NCI-H1417 treated with DMSO at 0.1 percent for 48 hours (cell line): ENCODE measurements at places on chromosomes 11 and 22.

DNA sequence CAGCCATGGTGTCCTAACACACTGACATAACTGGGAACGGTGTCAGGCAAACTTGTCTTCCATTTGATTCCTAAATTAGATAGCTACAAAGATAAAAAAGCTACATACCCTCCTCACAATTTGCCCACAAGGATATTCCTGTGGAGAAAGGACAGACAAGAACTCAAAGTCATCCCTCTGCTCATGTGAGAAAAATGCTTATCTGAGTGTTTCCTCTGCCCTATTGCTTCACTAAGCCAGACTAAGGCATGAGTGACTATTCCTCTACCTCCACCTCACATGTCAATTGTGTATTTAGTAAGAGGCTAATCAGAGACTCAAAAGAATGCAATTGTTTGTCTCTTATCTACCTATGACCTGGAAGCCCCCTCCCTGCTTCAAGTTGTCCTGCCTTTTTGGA, 247.7 kb downstream of the DDX10 start:
- DNase-seq = no peak

- DNase-seq = no peak
Measured at GRCh38 chr22:44396727-44397722, 84.3 kb upstream of the SHISAL1 start.

DNA sequence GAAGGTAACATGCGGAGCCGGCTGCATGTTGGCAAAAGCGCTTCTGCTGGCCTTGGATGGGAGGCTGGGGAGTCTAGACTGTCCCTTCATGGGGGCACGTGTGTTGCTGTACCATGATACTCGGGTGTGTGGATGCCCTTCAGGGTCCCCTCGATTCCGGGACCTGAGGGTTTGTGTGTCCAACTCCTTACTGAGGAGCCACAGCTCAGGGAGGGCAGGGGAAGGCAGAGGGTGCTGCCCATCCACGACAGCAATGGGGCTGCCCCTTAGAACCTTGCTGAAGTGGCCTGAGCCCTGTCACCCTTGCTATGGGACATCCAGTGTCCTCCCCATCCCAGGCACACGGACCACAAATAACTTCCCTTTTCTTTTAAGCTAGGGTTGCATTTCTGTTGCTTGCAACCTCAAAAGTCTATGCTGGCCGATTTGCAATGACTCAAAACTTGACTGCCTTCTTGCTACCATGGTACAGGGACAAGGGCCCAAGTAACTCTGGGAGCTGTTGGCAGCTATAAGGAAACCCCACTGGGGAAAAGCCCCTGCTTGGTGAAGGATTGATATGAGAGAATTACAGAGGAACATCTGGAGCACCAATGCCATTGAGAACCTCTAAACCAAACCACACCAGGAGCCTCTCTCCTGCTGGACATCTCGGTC, 43.8 kb downstream of the RTL6 start:
- no peak for DNase-seq

DNA sequence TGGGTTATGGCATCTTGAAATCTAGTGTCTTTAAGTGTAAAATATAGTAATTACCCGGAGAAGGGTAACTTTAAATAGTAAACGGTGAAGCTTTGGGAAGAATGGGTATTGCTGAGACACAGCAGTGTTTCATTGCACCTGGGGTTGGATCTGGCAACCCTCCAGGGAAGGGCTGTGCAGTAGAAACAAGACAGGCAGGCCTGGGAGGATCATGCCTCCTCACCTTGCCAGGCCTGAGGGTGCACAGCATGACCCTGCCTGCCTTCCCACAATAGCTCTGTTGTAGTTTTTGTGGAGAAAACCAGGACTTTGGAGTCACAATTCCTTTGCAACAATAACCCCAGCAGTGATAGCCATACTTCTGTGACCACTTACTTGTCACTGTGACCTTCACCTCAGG, 64.6 kb upstream of the ADSL start:
- no peak for DNase-seq

- no peak for DNase-seq
Measured at GRCh38 chr11:34623463-34623862, 2.6 kb downstream of the EHF start.

DNA sequence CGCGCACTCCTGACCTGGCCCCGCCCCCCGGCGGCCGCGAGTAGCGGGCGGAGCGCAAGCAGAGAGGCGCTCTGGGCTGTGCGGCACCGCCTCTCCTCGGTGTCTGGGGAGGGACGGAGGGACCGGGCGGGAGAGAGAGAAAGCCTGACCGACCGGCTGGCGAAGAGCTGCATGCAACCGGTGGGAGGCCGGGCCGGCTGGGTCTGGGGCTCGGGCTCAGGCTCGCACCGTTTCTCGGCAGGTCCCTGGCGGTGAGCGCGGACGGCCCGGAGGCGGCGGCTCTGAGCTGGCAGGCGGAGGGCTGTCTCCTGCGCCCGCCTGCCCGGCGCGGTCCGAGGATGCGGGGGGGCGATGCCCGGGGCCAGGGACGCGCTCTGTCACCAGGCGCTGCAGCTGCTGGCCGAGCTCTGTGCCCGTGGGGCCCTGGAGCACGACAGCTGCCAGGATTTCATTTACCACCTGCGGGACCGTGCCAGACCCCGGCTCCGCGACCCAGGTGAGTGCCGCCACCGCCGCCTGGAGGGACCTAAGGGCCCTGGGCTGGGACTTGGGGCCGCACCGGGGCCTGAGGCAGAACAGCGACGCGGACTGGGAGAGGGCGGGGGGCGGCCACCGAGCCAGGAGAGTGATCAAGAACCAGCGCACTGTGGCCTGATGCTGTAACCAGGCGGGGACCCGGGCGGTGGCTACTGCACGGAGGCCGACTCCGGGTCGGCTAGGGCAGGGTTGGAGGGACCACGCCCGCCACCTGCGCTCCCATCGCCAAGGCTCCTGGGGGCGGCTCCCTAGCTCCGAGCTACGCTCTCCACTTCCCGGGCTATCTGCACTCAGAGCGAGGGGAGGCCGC, at the start of gene SYT9:
TSS of gene SYT9 (plus strand) at position 69 of the 847 bp plus-strand sequence. CDS start at position 352, 283 bp downstream.
- DNase-seq = no peak

- DNase-seq = no peak
Measured at GRCh38 chr11:36258730-36259360, 30.4 kb downstream of the COMMD9 start.

DNA sequence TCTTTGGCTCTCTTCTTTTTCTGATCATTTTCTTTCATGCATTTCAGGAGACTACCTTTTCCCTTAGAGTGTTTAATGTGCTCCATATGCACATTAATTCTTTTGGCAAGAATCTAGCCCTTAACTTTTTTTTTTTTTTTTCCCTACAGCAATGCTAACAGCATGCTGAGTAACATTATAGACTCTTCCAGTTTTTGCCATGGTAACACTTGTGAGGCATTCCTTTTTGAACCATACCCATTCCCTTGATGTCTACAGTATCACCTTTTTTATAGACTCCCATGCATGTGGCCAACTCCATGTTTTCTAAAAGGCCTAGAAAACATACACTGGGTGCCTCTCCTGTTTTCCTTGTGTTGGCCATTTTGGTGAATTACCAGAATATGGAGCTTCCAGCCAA, 2.9 kb upstream of the MRPL17 start:
- no peak for DNase-seq

DNA sequence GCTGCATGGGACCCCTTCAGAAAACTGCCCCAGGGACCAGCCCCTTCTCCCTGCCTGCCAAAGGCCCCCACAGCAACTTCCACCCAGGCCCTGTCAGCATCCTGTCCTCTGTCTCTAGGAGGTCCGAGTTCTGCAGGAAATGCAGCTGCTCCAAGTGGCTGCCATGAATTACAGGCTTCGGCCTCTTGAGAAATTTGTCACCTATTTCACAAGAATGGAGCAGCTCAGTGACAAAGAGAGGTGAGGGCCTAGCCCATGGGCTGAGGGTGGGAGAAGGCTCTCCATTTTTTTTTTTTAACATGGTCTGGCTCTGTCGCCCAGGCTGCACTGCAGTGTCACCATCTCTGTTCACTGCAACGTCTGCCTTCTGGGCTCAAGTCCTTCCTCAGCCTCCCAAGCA, 7.3 kb downstream of the RGL4 start:
- no peak for DNase-seq

- no peak for DNase-seq
Measured at GRCh38 chr22:30104501-30105156, 24.4 kb downstream of the HORMAD2 start.
